ENCODE measurements at places on chromosomes 7 and 10.

DNA sequence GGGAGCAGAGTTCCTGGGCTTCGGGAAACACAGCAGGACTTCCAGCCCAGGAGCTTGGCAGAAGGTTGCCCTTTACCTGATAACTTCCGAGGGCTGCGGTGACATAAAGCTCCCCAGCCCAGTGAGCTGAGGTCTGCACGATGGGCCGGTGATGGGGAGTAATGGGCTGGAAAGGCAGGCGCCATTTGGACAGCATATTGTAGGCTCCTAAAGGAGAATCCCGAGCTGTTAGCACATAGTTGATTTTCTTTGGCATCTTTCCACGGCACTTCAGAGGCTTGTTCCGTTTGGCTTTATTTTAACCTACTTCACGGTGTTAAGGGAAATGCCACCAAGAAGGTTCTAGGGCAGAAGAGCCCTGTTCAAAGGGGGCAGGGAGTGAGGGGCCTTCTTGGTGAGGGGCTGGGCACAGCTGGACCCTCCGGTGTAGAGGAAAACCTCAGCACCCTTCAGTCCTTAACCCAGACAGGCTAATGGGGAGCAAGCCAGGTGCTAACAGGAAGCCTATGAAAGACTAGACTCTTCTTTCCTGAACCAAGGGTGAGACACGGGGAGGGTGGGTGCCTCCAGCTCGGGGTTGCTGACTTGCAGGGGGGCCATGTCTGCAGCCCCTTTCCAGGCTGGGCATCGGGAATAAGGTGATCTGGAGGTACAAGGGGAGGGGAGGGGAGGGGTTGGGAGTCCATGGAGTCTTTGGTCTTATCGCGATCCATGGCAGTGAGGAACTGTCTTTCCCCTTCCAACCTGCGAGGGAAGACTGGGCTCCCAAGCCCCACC lies 347.7 kb downstream of the GLRX3 start:
- peak; percentile 16 for DNase-seq

- no peak for DNase-seq
These were observed 126.1 kb downstream of the PLXNA4 start for GRCh38 chr7:132450188-132450587.

DNA sequence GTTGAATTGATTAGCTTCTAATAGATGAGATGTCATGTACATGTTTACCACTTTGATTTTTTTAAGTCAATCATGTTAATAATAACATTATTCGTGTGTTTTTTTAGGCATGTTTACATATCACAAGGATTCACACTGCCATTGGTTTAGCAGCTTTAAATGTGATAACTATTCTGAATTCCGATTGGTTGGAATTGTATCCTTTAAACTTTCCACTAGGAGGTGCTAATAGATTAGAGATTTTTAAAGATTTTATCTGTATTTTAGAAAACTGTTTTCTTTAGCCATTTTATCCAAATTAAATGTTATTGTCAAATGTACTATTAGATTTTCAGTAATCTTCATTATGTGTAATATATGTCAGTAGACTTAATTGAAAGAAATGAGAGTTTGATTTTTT lies 83.2 kb downstream of the HECTD2 start:
- peak; percentile 7 for DNase-seq

- peak; percentile 50 for DNase-seq
These were observed 237.2 kb downstream of the TCF7L2 start for GRCh38 chr10:113187063-113187777.

GRCh38 chr7:5494683-5495561 lies 71.3 kb upstream of the TNRC18 start:
- DNase-seq = peak; percentile 76

DNA sequence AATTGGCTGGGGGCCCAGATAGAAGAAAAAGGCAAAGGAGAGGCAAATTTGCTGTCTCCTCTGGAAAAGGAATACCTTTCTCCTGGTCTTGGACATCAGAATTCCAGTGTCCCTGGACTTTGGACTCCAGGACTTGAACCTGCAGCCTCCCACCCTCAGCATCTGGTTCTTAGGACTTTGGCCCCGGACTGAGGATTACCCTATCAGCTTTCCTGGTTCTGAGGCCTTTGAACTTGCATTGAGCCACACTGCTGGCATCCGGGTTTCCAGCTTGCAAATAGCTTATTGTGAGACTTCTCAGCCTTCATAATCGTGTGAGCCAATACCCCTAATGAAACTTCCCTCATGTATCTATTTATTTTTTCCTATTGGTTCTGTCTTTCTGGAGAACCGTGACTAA lies 68.3 kb downstream of the DNAH11 start:
- no peak for DNase-seq

GRCh38 chr10:80462981-80463741 lies 9.1 kb downstream of the TSPAN14 start:
- peak; percentile 40 for DNase-seq

DNA sequence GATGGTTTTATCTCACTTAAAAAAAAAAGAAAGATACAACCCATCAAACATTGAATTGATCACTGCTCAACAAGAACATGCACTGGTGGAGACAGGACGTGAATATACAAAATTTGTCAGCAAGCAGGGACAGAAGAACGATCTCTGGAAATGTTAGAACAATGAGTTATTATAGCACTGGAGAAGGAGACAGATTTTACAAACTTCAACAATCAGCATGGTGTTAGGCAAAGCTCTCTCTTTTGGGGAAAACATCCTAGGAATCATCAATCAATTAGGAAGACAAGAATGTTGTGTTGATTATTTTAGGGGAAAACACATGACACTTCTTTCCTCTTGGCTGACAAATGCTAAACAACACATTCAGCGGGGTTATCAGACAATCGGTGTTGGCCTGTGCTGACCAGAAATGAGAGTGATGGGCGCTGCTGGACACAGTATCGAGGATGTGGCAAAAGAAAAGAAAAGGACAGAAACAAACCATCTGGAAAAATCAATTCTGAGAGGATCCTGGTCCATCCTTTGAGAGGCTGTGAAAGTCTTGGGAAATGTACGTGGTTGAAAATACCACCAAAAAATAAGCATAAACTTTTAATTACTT lies 103.9 kb downstream of the RAPGEF5 start:
- no peak for DNase-seq

DNA sequence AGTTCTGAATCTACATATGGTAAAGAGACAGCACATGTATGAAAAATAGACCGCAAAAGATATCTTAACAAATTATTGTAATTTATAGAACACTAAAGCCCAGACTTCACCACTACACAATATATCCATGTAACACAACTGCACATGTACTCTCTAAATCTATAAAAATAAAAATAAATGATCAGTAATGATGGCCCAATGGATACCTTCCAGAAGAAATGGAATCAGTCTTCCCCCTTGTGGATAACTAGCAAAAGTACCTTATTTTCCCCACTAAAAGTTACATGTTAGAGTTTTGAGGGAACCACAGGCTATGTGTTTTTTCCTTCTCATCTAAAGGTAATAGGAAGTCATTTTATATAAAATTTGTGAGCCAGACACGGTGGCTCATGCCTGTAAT lies 25.7 kb downstream of the C7orf25 start:
- DNase-seq = no peak

DNA sequence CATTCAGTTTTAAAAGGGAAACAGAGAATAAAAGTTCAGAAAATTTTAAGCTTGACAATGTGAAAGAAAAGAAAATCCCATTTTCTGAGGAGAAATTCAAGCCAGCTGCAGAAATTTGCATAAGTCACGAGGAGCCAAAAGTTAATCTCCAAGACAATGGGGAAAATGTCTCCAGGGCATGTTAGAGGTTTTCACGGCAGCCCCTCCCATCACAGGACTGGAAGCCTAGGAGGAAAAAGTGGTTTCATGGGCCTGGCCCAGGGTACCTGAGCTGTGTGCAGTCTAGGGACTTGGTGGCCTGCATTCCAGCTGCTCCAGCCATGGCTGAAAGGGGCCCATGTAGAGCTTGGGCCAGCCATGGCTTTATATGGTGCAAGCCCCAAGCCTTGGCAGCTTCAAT lies 59.6 kb upstream of the NXPH1 start:
- DNase-seq = no peak

DNA sequence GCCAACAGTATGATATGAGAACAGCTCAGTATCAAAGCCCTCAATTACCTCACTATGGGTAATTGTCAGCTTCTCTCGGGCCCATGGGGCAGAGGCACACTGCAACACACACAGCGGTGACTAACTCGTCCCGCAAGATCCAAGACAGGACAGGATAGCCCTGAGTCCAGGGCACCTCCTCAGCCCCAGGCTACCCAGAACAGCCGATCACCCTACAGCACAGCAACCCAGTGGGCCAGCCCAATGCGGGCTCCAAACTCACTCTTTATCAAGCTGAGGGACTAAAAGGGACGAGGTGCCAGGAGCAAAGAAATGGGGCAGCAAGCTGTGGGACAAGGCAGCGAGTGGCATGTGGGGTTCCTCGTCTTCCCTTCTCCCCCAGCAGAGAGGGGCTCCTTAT lies 765.1 kb downstream of the GRID1 start:
- no peak for DNase-seq

DNA sequence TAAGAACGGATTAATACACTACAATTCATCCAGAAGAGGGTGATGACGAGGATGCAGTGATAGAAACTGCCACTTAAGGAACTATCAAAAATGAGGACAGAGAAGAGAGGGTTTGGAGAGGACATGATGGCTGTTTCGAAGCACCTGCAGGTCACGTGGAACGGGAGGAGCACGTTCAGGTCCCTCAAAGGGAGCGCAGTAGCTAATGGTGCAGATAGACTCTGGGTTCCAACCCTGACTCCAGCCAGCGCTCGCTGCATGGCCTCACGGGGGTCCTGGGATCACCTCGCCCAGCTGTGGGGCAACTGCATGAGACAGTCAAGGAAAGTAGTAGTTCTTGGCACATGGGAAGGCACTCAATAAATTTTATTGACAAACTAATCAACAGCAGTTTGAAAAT lies 208.6 kb upstream of the RNF32 start:
- DNase-seq = no peak

DNA sequence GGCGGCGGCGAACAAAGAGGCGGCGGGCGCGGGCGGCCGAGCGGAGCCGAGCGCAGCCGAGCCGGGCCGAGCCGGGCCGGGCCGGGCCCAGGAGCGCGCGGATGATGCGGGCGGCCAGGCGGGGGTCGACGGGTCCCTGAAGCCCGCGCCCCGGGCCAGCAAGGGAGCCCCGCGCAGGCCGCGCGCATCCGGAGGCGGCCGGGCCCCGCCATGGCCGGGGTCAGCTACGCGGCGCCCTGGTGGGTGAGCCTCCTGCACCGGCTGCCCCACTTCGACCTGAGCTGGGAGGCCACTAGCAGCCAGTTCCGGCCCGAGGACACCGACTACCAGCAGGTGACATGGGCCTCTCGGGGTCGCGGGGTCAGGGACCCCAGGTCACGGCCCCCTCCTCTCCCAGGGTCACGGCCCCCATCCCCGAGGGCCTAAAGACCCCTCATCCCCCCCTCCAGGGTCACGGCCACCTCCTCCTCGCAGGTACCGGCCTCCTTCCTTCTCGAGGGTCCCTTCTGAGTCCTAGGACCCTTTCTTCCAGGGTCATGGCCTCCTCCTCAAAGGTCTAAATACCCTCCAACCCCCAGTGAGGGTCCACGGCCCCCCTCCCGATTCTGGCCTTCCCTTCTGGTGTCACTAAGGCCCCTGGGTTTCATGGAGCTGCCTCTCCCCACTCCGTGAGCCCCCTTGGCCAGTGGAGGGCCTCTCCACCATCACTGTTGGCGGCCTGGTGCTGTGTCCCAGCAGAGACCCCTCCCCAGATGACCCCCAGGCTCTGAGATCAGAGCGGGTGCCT lies at the start of gene TTYH3:
Gene TTYH3, plus strand, starts transcription at position 41 of the 787 bp plus-strand sequence. Its CDS starts 170 bp downstream, at position 211.
- DNase-seq = no peak

DNA sequence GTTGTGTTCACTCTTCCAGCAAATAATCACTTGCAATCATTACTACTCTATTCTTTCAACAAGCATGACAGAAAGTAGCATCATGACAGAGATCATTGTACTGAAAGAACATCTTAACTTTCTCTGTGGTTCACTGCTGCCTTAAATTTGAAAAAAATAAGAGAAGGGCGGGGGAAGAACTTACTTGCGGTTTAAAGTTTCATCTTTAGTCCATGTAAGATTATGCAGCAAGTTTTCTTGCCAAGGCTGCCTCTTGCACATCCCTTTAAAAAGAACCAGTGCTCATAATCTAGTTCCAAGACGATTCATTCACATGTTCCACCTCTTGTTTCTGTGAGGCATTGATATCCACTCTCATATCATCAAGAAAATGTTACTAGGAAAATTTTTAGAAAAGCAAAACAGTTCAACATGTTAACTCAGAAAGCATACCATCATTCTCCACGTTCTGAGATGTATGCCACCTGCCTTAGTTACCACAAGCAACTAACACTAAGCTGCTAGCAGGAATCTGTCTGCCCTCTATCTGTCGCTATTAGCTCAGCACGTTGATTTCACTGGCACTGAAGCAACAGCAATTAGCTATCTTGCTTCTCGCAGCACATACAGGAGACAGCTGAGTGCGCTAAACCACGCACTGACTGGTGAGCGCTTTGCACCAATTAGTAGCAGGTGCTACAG lies at the start of gene PCDH15:
Gene PCDH15, minus strand, starts transcription at position 491 of the 681 bp plus-strand sequence. CDS start 136,969 bp downstream, outside the sequence.
- DNase-seq = peak; percentile 80

DNA sequence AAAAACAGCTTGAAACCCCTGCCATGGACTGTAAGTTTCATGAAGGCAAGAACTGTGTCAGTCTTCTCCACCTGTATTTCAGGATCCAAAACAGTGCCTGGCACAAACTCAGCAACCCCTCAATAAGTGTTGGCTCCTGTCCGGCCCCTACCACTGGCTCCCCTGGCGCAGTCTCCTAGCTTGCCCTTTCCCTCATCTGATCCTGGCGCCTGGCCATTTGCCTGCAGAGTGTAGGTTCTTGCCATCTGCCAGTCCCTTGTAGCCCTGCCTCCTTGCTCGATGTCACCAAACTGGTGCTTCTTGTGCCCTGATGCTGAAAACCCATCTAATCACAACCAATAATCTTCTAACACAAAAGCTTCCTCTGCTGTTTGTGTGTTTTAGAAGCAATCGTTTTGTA lies 60.4 kb downstream of the LGI1 start:
- DNase-seq = no peak

GRCh38 chr10:67539312-67539711 lies 156.7 kb downstream of the CTNNA3 start:
- DNase-seq = no peak

- DNase-seq = no peak
These were observed 92.3 kb downstream of the HIF1AN start for GRCh38 chr10:100628061-100628460.

GRCh38 chr7:25907731-25908130 lies 244.3 kb upstream of the NFE2L3 start:
- no peak for DNase-seq

DNA sequence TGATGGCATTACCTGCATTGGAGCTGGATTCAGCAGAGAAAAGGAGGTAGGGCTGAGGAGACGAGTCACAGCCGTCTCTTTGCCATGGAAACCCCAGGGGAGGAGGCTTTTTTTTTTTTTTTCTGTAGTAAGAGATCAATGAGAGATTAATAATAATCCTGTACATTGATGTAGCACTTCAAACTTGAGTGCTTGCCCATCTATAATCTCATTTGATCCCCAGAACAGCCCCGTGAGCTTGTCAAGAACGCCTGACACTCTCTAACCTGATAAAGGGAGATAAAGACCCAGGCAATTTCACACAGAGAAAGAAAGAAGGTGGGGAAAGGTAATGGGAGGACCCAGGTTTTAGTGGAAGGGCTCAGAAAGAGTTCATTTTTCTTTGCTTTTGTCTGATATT lies 195.2 kb upstream of the FOXK1 start:
- DNase-seq = no peak

GRCh38 chr7:63031838-63032436 lies 966.7 kb upstream of the ZNF722 start:
- no peak for DNase-seq

Measured in NCI-H1105 treated with DMSO at 0.1 percent for 48 hours (cell line).